ENCODE measurements at places on chromosomes 7 and 10.

GRCh38 chr7:135381369-135381768 lies 128.5 kb downstream of the CNOT4 start:
- no peak for DNase-seq

DNA sequence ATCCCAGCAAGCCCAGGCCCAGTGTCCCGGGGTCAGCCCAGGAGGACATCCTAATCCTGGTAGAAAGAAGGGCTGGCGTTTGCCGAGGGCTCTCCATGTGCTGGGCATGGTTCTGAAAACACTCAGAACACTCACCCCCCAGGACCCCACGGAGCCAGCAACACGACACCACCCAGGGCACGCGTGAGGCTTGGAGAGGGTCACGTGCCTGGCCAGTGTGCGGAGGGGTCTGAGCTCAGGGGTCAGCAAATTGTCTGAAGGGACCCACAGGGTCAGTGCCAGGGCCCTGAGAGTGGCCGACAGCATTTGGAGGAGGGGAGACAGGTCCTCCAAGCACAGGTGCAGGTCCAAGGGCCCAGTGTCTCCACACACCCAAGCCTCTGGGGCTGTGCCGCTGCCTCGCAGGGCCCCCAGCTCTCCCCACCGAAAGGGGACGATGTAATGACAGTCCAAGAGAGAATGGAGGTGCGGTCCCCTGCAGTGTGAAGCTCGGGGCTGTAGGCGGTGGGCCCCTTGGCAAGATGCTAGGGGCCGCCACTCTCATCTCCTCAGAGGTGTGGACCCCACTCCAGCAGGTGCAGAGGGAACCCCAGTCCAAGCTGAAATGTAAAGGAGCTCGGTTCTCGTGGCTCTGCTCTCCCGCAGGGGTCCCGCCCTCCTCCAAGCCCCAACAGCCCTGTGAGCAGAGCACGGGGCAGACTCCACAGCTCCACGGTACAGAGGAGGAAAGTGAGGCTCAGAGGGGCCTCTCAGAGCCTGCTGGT lies 7.8 kb downstream of the FOXL3 start:
- DNase-seq = no peak

DNA sequence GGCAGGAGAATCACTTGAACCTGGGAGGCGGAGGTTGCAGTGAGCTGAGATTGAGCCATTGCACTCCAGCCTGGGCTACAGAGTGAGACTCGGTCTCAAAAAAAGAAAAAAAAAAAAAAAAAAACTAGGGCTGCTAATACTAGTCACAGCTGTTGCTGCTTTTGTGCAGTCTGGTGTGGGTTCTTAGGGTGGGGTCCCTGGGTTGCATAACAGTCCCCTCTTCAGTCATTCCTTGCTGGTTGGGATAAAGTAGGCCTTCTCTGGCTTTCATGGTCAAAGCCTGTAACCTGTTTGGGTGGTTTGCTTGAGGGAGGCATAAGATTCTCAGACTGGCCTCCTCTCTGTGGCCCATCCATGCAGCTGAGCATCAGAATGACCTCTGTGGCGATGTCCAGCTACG lies 14.1 kb downstream of the SSMEM1 start:
- no peak for DNase-seq

GRCh38 chr7:131521651-131522163 lies 34.7 kb downstream of the PODXL start:
- DNase-seq = no peak

GRCh38 chr7:90311175-90311574 lies 9.9 kb downstream of the FAM237B start:
- no peak for DNase-seq

DNA sequence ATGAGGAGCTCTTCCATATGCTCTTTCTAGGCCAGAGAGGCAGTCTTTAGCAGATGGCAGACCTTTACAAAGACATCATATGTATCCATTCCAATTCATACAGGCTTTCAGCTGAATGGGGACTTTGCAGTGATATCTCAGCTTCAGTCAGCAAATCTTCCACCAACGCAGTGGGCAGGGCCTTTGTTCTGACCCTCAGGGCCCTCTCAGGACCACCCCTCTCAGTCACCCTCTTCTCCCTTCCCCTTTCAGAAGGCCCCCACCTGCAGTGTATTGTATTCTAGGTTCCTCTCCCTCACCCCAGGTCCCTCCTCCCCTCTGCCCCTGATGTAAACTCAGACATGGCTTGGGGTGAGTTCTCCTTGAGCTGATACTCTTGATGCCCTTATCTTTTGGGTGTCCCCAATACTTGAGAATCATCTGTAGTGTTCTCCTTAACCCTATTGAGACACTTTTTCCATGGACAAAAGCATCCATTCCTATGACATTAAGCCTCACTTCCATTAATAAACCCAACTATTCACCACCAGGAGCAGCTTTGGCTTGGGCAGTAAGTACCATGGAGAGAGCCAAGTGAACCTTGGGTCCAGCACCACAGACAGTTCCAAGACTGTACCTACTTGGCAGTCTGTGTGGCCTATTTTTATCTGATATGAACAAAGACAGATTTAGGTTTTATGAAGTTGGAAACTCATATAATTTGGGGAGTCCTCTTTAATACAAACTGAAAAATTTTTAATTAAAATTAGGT lies 62.7 kb downstream of the ADCYAP1R1 start:
- no peak for DNase-seq

DNA sequence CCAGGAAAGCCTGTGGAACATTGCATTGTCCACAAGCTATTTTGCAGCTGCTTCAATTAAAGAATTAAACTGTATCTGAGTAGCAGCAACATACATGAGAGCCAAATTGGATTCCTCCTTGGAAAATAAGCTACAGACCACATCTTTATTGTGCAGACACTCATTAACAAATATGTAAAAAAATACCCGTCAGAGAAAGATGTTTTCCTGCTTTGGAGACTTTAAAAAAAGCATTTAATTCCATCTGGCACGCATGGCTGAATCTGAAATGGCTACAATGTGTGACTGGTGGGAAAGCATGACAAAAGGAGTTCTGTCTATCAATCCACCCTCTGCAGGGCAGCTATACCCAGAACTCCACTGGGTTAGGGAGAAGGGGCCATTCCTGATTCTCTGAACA lies 73.1 kb upstream of the HPS1 start:
- no peak for DNase-seq
